ENCODE measurements at places on chromosomes 1 and 21. TPM values are rescaled to one million over a fixed set of nuclear protein-coding genes. Genes with fewer than 3 reads are reported as not detected.

DNA sequence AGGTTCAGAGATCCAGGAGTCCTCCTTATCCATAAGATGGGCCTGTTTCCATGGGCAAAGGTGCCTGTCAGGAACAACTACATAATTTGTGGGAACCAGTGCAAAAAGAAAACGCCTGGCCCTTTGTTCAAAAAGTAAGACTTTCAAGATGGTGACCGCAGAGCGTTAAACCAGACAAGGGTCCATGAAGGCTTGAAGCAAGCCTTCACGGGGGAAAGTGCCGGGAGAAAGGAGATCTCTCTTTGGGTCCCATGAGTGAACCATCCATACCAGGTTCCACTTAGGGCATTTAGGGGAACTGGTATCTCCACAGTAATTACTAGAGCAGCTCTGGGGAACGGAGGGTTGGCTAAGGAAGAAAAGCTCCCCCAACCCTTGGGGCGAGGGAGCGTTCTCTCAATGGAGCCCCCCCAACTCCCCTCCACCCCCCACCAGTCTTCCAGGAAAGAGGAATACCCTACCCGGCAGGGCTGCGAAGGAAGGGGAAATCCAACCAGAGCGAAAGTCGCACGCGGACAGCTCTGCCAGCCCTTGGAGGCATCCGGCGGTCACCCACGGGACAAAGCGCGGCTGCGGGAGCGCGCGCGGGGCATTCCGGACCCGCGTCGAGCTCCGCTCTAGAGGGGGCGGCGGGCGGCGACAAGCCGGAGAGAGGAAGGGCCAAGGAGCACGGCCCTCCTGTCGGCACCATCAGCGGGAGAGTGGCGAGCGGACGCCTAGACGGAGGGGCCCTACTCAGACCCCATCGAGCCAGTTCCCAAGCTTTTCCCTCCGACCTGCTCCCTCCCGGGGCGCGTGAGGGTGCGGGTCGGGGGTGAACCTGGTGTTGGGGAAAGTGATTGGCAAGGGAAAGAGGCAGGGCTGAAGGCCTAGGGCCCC, 687 bp upstream of the RASSF5 start:
- DNase-seq, result no peak

Gene LRRC53
- not detected for polyA plus RNA-seq

Gene LRRC39
- polyA plus RNA-seq, result 0.51 TPM

DNA sequence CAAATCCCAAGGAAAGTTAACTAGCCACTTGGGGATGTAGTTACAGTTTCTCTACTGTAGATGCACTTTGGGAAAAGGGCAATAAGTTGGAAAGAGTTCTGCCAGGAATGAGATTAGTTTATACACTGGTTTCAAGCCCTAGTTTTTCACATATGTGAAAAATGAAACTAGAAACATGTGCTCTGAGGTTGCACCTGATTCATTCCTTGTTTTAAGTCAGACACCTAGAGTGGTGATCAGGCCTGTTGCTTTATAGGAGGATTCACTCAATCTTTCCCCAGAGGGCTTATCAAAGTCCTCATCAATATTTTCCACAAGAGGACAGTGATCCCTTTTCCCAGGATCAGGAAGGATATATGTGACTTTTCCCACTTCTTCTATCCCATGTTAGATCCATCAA, 515.9 kb upstream of the PKN2 start:
- DNase-seq, result no peak

GRCh38 chr1:235931171-235931738, 64.5 kb upstream of the LYST start:
- DNase-seq, result no peak

GRCh38 chr1:206451134-206451686, 19.1 kb upstream of the IKBKE start:
- DNase-seq, result no peak

- DNase-seq, result no peak
Measured at GRCh38 chr21:24785033-24785432, 822.2 kb downstream of the MRPL39 start.

Gene MTF1
- polyA plus RNA-seq, result 5.6 TPM

GRCh38 chr1:210024996-210025395, 87.0 kb downstream of the SYT14 start:
- DNase-seq, result no peak

Gene OR10Z1
- polyA plus RNA-seq, result not detected

GRCh38 chr1:231421546-231421970, 529 bp downstream of the EGLN1 start:
- no peak for DNase-seq

Gene AKR7A3
- polyA plus RNA-seq, result 0.61 TPM

Gene MTHFR
- 20.1 TPM for polyA plus RNA-seq

Gene IBA57
- polyA plus RNA-seq, result 6.6 TPM

- no peak for DNase-seq
Measured at GRCh38 chr1:43419627-43420425, 30.1 kb downstream of the SZT2 start.

DNA sequence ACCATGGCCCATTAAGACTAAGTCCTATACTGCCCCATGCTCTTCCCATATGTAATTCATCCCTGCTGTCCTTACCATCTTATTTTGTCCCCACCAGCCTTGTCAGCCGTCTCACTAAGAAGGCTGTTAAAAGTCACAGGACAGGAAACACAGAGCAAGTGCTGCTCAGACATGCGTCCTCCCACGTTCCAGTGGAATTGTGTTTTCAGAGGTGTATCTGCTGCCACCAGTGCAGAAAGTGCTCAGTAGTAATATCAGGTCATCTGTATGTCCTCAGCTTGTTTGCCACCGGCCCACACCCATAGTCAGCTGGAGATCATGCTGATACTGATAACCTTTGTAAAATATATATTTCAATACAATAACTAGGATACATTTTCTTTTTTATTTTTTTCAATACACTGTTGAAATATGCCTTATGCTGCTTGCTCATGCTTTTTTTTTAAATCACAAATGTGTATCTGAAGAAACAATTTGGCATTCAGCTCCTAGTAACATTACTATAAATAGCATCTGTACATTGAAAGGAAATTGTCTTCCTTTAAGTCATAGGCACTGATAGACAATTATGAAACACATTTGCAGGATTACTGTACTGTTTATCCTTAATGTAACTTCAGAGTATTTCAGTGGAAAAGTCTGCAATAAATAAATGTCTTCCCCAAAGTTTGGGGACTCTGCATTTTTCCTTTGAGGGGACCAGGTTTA, 156.9 kb downstream of the EDEM3 start:
- DNase-seq, result no peak

- no peak for DNase-seq
Measured at GRCh38 chr21:25441835-25442234, 165.4 kb downstream of the MRPL39 start.

DNA sequence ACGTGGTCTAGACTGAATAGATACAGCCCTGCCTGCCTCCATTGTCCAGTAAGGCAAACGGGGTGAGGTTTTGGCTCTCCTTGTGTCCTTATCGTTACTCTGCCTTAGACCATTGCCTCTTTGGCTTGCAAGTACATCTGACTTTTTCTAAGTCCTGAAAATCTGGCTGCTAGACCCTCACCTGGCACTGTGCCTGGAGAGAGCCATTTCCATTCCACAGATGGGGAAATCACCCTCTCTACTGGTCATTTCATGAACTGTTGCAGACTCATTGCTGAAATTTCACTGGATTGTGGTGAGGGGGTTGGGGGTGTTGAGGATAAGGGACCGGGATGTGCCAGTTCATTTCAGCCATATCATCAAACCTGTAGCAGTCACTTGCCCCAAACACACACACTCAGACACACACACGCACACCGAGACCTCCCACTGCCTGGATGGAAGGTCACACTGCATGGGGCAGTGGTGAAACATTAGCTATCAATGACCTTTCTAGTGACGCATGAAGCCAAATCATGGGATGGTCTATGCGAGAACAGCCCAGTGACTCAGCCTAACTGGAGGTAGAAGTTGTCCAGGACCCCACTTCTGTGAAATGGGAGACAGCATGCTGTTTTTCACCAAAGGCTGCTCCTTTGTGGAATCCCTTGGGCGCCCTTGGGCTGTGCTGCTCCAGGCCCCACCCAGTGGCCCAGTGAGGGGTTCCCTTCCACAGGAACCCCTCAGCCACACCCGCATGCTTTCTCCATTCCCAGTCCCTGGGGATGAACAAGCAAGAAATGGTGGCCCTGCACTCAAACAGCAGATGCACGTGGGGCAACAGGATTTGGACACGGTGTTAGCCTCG, 34.9 kb upstream of the VASH2 start:
- DNase-seq, result peak; percentile 40

DNA sequence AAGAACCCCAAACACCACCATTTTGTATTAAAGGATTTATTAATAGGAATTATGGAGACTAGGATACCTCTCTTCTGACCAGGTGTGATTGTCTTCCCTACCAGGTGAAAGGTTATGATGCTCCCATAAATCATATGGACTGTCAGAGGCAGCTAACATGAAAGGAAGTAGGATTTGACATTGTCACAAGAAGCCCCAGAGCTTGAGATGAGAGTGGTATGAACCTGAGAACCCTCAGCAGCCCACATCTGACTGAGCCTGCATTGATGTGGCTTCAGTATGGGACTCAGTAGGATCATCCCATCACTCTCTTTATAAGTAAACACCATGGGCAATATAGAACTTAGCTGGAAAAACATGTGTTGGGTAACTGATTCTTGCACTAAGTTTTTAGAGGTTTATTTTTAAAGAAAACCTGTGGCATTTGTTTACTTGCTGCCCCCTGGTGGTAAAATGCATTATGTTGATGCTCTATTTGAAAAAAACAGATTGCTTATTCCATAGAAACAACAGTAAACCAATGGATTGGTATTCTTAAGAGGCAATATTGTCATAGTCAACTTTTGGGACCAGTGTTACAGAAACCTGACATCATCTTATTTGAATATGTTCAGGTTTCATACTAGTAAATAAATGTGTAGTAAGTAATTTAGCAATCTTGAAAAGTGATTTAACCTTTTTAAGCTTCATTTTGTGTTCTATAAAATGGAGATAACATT, 16.6 kb upstream of the CACYBP start:
- no peak for DNase-seq

Gene SDHB
- 114 TPM for polyA plus RNA-seq

DNA sequence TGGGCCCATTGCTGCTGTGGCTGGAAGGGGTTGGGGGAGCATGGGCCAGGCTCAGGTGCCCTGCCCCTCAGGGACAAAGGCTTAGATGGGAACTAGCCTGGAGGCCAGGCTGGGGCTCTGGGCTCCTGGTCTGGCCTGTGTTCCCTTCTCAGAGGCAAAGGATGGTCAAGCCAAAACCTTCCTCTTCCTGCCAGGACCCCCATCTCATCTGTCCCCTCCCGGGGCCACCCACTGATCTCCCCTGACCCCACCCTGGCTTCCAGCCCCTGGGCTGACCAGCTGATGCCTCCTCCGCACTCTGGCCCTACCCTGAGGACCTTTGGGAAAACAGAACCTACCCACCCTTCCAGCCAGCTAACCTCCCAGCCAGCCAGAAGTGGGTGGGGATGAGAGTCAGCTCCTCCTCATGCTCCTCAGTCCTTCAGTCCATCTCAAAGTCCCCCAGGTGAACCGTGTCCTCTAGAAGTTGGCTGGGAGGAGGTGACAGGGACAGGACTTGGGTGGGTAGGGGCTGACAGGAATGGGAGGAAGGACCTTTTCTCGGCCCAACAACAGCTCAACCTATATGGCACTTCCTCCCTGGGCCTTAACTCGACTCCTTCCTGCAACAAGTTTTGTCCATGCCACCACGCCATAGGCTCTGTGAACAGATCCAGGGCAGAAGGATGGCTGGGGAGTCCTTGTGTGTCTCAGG, 7.5 kb downstream of the PEAR1 start:
- no peak for DNase-seq

- DNase-seq, result no peak
Measured at GRCh38 chr1:185645162-185645640, 89.0 kb upstream of the HMCN1 start.

DNA sequence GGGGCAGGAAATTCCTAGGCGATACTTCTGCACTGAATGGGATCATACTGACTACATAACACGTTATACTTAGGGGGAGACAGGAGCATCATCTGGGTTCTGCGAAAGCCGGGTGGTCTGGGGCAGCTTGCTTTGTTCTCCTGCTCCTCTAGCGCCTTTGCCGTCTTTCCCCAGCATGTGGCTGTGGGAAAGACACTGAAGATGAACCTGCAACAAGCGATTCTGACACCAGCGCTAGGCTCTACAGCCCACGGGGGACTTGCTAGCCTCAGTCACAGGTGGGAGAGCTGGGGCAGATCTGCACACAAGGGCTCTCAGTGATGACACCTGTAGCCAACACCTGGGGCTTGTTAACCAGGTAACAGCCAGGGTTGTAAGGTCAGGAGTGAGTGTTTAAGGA, 51.8 kb downstream of the CD46 start:
- DNase-seq, result no peak

DNA sequence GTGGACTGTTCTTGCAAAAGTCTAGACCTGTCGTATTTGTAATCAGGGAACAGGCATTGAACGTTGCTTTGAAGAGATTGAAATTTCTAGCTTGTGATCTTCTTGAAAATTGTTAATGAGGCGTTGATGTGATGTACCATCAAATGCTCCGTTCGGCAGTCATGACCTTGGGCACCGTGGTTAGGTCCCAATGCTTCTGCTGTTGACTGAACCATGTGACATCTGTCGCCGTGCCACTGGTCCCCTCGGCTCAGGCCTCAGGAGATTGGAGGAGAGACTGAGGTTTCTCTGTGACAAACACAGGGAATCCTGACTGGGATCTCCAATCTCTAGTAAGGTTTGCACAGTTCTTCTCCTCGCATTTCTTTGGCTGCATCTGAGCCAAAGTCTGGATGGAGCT, 18.1 kb upstream of the KCNAB2 start:
- no peak for DNase-seq

DNA sequence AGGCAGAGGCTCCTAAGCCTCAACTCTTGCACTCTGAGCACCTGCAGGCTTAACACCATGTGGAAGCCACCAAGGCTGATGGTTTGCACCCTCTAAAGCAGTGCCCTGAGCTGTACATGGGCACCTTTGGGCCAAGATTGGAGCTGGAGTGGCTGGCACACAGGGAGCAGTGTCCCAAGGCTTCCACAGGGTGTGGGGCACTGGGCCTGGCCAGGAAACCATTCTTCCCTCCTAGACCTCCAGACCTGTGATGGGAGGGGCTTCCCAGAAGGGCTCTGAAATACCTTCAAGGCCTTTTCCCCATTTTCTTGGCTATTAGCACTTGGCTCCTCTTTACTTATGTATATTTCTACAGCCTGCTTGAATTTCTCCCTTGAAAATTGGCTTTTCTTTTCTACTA, 67.9 kb upstream of the PPM1J start:
- no peak for DNase-seq

GRCh38 chr1:172686143-172686542, 27.2 kb downstream of the FASLG start:
- no peak for DNase-seq

Gene LCE1B
- polyA plus RNA-seq, result not detected

DNA sequence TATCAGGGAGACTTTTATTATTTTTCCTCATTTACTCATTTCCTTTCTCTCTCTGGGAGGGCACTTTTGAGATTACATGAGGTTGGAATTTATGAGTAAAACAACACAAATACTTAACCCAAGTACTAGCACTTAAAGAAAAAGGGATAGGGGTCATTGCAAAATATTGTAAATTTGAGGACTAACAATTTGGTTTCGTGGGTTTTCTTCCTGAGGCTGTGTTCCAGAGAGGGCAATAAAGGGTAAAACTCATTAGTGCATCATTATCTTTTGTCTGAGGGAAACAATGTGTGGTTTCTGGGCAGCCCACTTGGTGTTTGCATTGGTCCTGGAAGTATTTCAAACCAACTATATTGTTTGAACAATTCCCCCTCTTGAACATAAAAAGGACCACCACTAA, 96.5 kb downstream of the GREM2 start:
- no peak for DNase-seq

- DNase-seq, result no peak
Measured at GRCh38 chr1:158200527-158200926, 19.8 kb downstream of the CD1D start.

Measured in urinary bladder (tissue), 4 donors.